Activated naive CD4-positive, alpha-beta T cell treated with anti-CD3 and anti-CD28 coated beads, Interleukin-2, amount 10 ng/mL, durations not matched to agents 7 days and 5 days (primary cell): ENCODE measurements at places on chromosomes 2 and 18.

GRCh38 chr2:207085110-207085509, 80.6 kb downstream of the KLF7 start:
- no peaks in the 10 kb centered on the region for H3K27me3 ChIP-seq
- no peak for DNase-seq
- peaks cover 26% of the 10 kb centered on the region for H3K4me1 ChIP-seq
- H3K27ac ChIP-seq = no peak overlapping the region
- H3K36me3 ChIP-seq = peaks cover 75% of the 10 kb centered on the region

- peaks cover 4% of the 10 kb centered on the region for H3K27me3 ChIP-seq
- no peak for DNase-seq
- H3K27ac ChIP-seq = no peak overlapping the region
- H3K36me3 ChIP-seq = no peaks in the 10 kb centered on the region
These were observed 150.8 kb downstream of the PARD3B start for GRCh38 chr2:204696124-204696523.

DNA sequence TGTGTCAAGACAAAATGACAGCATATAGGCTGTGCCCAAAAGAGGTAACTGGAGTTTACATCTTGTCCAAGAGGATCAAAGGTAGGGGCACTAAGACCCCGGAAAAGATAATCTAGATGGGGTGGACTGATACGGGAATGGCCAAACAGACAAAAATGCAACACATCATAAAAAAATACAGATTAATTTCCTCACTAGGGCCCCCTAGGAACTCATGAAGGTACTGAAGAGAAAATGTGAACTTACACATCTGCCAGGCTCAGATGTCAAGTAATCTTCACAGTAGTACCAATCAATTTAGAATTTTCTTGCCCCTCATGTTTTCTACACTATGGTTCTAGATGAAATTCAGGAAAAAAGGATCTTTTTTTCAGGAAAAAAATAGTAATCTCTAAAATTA, 115.6 kb upstream of the REG3A start:
- DNase-seq = no peak
- no peak overlapping the region for H3K4me3 ChIP-seq
- no peaks in the 10 kb centered on the region for H3K27me3 ChIP-seq
- no peak overlapping the region for H3K27ac ChIP-seq
- no peaks in the 10 kb centered on the region for H3K4me1 ChIP-seq

DNA sequence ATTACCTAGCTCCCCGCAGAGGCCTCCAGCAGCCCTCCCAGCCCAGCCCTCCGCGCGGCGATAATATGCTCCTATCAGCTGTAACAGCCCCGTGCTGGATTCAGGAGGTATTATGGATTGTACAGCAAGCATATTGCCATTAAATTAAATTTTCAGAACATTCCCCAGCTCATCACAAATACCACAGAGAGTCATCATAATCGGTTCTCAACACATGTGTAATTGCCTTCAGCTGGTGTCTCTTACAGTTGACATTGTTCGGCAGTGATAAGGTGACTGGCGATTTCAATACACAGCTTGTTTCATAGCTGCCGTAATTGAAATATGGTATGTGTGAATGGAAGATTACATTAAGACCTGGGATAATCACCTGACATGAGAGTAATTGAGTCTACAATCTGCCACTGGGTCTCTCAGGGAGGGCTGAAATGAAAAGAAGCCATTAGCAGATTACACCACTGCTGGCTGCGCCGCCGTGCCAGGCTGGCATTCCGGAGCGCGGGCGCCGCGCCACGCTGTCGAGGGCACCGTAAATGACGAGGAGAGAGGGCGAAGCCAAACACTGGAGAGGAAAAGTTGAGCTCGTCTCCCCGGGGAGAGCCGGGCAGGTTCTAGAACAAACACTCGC, 549.4 kb upstream of the SALL3 start:
- no peaks in the 10 kb centered on the region for H3K27me3 ChIP-seq
- DNase-seq = no peak
- no peak overlapping the region for H3K4me3 ChIP-seq
- no peak overlapping the region for H3K27ac ChIP-seq

- no peaks in the 10 kb centered on the region for H3K36me3 ChIP-seq
- H3K27ac ChIP-seq = no peak overlapping the region
- DNase-seq = no peak
- no peaks in the 10 kb centered on the region for H3K27me3 ChIP-seq
These were observed 116.8 kb upstream of the PID1 start for GRCh38 chr2:229387866-229388265.

GRCh38 chr2:63189026-63189425, 138.4 kb downstream of the OTX1 start:
- H3K36me3 ChIP-seq = peaks cover 1% of the 10 kb centered on the region
- no peaks in the 10 kb centered on the region for H3K4me1 ChIP-seq
- H3K27me3 ChIP-seq = no peaks in the 10 kb centered on the region
- H3K4me3 ChIP-seq = no peak overlapping the region

DNA sequence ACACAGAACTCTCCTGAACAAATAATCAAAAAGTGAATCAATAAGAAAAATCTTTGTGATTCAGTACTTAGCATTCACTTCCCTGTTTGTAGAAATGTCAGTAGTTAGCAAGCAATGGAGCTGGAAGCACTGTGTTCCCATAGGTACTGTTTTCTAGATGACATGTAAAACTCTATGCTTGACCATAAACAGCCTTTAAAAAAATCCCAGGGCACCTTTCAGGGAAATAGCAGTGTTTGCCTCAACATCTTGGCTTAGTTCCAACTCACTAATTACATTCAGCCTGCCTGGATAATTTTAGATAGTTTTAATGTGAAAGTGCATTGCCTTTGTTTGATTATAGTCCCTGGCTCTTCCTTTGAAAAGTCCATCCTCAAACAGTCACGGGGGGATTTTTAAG, 721.8 kb downstream of the ERBB4 start:
- H3K36me3 ChIP-seq = no peaks in the 10 kb centered on the region
- no peak overlapping the region for H3K4me3 ChIP-seq
- no peak for DNase-seq
- H3K27me3 ChIP-seq = no peaks in the 10 kb centered on the region
- no peaks in the 10 kb centered on the region for H3K4me1 ChIP-seq
